ENCODE measurements at places on chromosomes 16 and 17.

GRCh38 chr17:47831934-47832327 is 461 bp downstream of the LRRC46 start:
- no peak for DNase-seq

- no peak for DNase-seq
Measured at GRCh38 chr17:30605027-30605426, 127.8 kb downstream of the GOSR1 start.

- DNase-seq, result no peak
Measured at GRCh38 chr17:60798576-60798975, 120.9 kb downstream of the BCAS3 start.

DNA sequence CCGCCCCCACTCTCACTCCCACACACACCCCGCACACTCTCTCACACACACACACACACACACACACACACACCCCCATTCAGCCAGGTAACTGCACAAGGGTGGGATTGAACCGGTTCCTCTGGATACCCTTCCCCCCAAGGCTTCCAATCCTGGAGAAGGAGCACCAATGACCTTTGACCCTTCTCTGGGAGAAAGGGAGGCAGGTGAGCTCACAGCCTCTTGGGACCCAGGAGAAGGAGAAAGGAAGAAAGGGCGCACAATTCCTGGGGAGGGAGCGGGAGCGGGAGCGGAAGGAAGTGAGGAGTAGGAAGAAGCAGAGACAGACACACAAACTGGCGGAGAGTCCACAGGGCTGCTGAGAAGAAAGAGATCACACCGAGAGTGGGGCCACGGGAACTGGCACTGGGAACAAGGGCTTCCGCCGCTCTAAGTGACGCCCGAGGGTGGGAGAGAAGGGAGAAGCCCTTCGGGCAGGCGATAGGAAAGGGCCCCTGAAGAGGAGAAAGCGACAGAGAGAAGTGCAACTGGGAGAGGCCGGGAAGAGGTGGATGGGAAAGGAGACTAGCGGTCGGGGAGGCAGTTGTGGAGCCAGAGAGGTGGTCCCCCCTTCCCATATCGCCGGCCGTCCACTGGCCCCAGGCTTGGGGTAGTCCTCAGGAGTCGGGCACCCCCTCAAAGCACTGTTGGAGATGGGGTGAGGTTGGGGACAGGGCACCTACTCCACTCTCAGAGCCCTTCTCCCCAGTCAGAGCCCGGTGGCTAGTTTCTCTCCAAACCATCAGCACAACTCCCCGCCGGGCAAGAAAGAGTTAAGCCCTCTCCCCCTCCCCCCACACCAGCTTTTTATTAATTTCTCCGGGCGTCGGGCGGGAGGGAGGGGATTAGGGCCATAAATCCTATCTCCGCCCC is 1.3 kb downstream of the SAMD14 start:
- no peak for DNase-seq
